ENCODE measurements at places on chromosomes 1 and 21. TPM values are rescaled to one million over a fixed set of nuclear protein-coding genes. Genes with fewer than 3 reads are reported as not detected.

Gene SFN
- total RNA-seq: not detected

Gene ICOSLG
- total RNA-seq: 0.13 TPM

Gene FAM110D
- total RNA-seq: under 0.01 TPM

Gene GIPC2
- total RNA-seq: 0.92 TPM

Gene PTPN22
- total RNA-seq: 1.1 TPM

Gene TP53BP2
- 42.7 TPM for total RNA-seq

All from aortic smooth muscle cell (primary cell).